ENCODE measurements at places on chromosomes 6 and 20.

DNA sequence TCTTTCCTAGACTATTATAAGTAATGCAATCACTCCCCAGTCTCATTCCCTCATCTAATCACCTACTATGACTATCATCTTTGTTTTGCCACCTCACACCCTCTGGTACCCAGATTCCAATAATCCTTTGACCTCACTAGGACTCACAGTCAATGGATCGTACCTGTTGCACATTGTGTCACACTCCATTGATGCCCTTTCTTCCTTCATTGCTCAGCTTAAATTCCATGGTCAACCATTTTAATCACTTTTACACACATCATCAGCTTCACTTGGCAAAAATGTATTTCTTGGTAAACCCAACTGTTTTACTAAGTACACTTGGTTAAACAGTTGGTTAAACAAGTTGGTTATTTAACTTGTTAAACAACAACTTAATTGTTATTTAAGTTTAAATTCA, 44.0 kb downstream of the CEP162 start:
- DNase-seq: no peak

GRCh38 chr6:94751641-94752329, 825.5 kb upstream of the MANEA start:
- DNase-seq: no peak

GRCh38 chr6:24945054-24945453, 9.3 kb upstream of the RIPOR2 start:
- no peak for DNase-seq

DNA sequence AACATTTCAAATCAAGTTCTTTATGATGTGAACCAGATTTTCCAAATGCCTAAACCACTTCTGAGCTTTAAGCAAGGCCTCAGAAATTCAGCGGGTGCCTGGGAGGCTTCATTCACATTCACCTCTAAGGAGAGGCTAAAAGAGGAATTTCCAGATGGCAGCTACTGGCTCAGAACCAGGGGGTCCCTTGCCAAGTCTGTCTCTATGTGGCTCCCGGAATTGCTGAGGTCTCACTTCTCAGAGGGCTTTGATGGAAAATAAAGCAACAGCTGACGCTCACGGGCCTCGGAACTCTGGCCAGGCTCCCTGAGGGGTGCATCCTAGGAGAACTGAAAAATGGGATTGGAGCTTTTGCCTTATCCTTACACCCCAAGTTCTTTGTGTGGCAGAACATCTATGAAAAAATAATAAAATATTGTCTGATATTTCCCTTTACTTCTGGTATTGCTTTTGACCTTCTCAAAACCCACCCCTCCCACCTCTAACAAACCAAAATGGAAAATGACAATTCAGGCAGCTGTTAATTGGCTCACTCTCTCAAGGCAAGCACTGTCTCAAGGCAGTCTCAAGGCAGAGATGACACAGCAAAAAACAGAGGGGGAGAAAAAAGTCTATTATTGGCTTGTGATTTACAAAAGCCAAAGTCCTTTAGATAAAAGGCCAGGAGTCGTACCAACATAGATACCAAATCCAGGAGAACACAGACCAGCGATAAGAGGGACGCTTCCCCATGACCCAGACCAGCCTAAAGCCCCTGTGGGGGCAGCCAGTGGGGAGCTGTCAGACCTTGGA, 21.8 kb upstream of the LRRN4 start:
- DNase-seq: no peak

DNA sequence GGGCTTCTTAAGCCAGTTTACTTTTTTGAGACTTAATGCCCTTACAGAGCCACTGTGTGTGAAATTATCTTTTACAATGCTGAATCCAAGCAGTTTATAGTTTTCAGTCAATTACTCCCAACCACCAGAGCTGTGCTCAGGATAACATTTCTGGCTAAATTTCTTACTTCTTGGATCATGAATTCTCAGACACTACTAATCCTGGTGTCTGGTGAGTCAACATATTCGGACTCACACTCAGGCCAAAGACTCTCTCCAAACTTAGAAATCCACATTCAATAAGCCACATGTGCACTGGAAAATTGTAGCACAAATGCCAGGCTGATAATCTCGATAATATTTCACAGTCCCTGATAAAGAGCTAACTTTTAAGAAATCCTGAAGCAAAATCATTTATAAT, 49.0 kb downstream of the PTPRT start:
- no peak for DNase-seq

DNA sequence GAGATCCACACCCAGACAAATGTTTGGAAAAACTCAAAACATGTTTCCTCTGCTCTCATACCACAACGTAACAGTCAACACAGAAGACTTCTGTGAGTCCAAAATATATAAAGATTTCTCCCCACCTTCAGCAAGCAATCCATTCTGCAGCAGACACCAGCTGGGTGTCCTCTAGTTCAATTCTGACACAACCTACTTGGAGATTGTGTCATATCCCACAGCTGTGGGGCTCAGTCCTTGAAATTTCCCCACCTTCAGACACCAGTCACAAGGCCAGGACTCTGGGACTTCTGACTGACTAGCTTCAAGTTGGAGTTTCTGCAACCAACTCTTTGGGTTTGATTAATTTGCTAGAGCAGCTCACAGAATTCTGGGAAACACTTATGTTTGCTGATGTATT, 244.8 kb upstream of the CDYL start:
- no peak for DNase-seq

GRCh38 chr6:38528196-38528965, 111.3 kb downstream of the BTBD9 start:
- DNase-seq: no peak

- DNase-seq: no peak
These were observed 613.2 kb upstream of the NOX3 start for GRCh38 chr6:156068881-156069280.

- no peak for DNase-seq
These were observed 32.7 kb downstream of the TLDC2 start for GRCh38 chr20:36908603-36909002.

GRCh38 chr6:33621711-33622388, 728 bp downstream of the ITPR3 start:
- no peak for DNase-seq

- DNase-seq: no peak
These were observed 62.4 kb downstream of the JAG1 start for GRCh38 chr20:10611357-10611756.

GRCh38 chr20:41111578-41111951, 25.8 kb upstream of the PLCG1 start:
- DNase-seq: no peak

GRCh38 chr6:127289934-127290333, 23.3 kb downstream of the RNF146 start:
- DNase-seq: no peak

- no peak for DNase-seq
These were observed 898.3 kb upstream of the ADGRB3 start for GRCh38 chr6:67736816-67737215.

- DNase-seq: no peak
These were observed 1.0 kb downstream of the LY6G6F start for GRCh38 chr6:31707701-31708100.

DNA sequence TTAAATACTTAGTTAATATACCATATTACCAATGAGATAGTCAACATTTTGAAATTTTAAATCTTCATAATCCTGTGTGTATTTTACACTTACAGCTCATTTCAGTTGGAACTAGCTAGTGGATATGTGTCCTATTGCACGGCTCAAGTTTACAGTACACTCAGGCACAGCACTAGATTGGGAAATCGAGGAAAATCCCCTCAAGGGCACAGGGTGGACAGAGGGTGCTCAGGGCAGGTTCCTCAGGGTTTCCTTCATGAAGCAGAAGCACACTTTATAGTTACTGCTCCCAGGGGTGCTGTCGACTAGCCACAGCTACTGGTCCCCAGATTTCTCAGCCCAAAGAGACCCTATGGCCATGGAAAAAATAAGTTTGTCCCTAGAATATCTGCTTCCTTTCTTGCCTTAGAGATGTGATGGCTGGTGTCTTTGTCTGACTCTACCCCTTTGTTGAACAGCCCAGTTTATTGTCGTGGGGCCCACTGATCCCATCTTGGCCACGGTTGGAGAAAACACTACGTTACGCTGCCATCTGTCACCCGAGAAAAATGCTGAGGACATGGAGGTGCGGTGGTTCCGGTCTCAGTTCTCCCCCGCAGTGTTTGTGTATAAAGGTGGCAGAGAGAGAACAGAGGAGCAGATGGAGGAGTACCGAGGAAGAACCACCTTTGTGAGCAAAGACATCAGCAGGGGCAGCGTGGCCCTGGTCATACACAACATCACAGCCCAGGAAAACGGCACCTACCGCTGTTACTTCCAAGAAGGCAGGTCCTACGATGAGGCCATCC, 1.5 kb downstream of the BTN2A1 start:
- peak; percentile 20 for DNase-seq

GRCh38 chr20:54608039-54608745, 132.8 kb downstream of the DOK5 start:
- DNase-seq: no peak

- DNase-seq: no peak
These were observed 167.7 kb upstream of the SUPT3H start for GRCh38 chr6:45545416-45545815.

DNA sequence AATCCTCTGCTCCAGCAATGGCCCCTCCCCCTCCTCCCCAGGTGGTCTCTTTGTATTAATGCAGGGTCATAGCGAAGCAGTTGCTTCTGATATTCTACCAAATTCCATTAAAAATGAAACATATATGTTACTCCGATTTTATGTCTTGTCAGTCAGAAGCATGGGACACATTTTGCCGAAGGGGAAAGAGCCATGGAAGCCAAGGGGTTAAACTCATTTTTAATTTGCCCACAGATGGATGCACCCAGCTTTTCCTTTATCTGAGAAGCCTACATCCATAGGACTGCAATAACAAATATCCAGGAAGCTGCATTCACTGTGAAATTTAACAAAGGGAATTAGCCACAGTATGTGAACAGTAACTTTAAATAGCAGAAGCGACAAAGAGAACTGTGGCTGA, 688.2 kb downstream of the QKI start:
- no peak for DNase-seq

DNA sequence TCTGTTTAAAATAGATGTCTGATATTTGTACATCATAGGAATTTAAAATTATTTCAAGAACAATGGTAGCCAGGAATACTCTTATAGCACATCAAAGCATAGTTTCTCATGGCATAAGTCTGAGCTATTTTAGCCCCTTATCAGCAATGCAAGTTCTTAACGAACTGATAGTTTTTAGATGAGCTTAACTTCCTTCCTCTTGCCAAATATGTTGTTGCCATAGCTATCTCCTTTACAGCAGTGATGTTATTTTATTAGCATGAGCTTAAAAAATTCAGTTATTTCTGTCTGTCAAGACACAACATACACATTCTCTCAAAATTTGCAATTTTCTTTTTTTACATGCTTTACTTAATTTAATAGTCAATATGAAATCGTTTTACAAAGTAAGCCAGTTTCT, 867.2 kb downstream of the PHF3 start:
- DNase-seq: no peak

DNA sequence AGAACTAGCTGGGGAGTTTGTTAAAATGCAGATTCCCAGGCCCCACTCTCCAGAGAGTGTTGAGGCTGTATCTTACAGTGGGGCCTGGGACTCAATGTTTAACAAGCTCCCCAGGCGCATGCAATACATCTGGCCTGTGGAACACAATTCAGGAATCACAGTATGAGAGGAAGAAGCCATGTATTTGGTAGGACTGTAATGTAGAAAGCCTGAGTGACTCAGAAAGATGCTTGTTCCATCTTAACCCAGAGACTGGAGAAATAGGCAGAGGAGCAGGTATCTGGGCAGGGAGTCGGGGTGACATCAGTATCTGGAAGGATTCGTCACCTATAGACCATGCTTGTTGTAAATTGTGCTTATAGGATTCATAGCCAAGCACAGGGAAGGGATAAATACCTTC, 90.5 kb downstream of the UNC5CL start:
- no peak for DNase-seq

GRCh38 chr6:111918825-111919224, 45.6 kb upstream of the FYN start:
- DNase-seq: no peak

DNA sequence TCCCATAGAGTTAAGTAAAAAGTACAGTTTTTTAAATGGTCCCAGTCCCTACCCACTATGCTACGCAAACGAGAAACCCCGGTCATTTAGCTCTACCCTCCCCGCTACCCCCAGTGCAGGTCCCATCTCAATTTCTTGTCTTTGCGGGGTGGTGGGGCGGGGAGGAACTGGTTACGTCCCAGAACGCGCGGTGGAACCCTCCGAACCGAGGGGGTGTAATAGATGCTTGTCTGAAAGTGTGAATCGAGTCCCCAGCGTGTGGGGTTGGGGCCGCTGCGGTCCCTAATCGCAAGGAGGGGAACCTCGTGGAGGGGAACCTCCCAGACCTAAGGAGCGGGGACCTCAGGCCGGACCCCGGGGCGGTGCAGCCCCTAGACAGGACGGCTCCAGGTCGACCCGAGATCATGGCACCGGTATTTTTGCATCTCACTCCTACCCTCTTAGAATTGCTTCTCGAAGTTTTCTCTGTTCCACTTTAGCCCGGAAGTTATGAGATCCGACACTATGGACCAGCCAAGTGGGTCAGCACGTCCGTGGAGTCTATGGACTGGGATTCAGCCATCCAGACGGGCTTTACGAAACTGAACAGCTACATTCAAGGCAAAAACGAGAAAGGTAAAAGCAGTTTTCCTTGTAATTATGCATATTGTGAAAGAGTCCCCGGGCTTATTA, 779 bp downstream of the HEBP2 start:
- DNase-seq: no peak

- DNase-seq: no peak
These were observed 30.0 kb upstream of the UST start for GRCh38 chr6:148716811-148717210.

Data from CD4-positive, alpha-beta T cell treated with Interleukin-15 for 1 hour (primary cell).